Smooth muscle cell of the brain vasculature (primary cell): ENCODE measurements at places on chromosomes 6 and 20.
A peak's percentile ranks its signal among the peaks of the same experiment; 100 is the strongest.

- no peak for DNase-seq
These were observed 164.8 kb downstream of the TFAP2C start for GRCh38 chr20:56793916-56794315.

- no peak for DNase-seq
These were observed 13.6 kb downstream of the POU3F2 start for GRCh38 chr6:98847779-98848538.

- DNase-seq: no peak
These were observed 30.3 kb downstream of the HACE1 start for GRCh38 chr6:104829183-104829958.

- no peak for DNase-seq
These were observed 56.8 kb upstream of the PHIP start for GRCh38 chr6:79134699-79135474.

- no peak for DNase-seq
These were observed 158.2 kb upstream of the SUPT3H start for GRCh38 chr6:45535933-45536332.

DNA sequence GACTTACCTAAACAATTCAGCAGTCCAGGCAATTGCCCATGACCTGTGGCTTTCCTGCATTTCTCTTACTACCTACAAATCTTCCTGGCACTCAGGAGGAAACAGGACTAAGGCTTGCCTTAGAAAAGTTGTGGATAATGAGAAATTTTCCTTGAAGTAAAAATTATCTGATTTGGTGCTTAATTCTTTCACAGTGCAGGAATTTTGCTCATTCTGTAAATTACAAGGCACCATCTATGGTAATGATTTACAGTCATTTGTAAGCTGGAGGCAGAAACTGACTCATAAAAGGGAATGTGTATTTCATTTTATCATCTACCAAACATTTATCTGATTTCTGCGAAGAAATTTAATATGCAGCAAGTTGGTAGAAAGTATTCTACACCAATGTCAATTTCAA lies 211.5 kb upstream of the FKBP1C start:
- no peak for DNase-seq

GRCh38 chr6:118501765-118502164 lies 46.3 kb upstream of the PLN start:
- no peak for DNase-seq

DNA sequence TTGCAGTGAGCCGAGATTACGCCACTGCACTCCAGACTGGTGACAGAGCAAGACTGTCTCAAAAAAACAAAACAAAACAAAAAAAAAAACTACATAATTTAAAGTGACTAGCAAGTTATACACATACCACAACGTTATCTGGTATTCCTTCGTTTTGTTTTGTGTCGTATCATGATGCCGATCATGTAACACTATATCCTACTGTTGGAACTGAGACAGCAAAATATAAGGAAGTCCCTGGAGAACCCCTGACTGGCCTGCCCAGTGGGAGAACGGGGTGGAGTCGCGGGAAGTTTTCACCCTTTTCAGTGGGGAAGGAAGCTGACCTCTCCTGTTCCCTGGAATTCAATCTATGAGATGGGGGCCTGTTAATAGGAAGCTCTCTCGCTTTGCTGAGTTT lies 15.1 kb downstream of the SOX4 start:
- no peak for DNase-seq

DNA sequence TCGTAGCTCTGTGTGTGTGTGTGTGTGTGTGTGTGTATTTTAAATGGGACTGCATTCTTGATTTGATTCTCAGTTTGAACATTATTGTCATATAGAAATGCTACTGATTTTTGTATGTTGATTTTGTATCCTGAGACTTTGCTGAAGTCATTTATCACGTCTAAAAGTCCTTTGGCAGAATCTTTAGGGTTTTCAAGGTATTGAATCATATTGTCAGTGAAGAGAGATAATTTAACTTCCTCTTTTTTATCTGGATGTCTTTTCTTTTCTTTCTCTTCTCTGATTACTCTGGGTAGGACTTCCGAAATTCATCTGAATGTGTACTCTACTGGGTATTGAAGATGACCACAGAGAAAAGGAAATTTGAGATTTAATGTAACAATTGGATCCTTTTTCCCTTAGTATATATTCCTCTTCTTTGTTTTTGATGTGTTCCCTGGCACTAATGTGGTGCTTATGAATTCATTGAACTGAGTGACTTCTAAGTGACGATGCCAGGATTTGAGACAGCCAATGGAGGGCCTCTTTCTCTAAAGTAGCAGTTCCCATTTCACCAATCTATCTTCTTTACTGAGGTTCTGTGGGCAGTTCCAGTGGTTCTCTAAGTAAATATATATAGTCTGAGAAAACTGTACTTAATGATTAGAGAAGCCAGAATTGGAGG lies 47.6 kb downstream of the TNFAIP3 start:
- no peak for DNase-seq

DNA sequence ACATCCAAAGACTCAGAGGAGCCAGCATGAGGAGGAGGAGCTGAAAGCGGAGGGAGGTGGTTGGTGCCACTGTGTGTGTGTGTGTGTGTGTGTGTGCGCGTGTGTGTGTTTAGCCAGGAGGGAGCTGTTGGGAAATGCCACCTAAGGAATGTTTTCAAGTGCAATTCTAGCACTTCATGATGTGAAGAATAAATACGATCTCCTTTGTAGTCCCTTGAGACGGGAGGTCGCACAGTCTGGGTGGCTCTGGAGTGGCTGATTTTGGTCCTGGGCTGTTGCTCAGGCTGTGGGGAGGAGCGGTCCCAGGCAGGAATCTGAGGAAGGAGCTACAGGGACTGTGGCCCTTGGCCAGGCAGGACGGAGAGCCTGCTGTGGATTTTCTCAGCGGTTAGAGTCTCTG lies 93.7 kb downstream of the PPP1R14C start:
- no peak for DNase-seq

DNA sequence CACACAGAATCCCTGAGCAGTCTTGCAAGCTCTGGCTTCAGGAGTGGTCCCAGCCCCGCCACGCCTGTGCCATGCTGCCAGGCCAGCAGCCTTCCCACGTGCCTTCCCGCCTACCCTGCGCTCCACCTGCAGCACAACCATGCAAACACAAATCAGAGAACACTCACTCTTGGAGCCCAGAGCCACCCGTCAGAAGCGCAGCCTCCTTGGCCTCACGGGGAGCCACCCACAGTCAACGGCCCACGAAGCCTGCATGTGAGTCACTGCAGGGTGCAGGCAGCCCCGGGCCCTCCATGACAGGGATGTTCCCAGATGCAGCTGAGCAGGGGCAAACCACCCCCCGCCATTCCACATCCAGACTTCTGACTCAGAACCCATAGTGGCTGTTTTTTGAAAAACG lies 217.0 kb downstream of the DLL1 start:
- DNase-seq: no peak

- no peak for DNase-seq
These were observed 642 bp downstream of the EEF1A2 start for GRCh38 chr20:63497946-63498935.

GRCh38 chr6:7136859-7137334 lies 29.1 kb downstream of the RREB1 start:
- DNase-seq: no peak

DNA sequence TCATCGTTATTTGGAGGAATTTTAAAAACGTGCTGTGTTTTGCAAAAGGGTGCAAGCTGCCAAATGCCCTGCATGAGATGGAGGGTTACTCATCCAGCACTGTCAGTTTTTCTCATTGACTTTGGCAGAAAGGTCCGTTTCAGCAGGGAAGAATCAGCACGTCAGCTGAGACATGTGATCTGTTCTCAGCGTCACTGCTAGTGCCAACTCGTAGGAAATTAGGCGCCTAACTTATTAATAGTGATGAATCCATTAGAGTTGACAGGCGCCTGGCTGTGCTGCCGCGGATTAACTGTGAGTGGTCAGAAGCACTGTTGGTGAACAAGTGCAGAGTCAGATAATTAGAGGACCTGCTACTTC lies 175.5 kb upstream of the FOXQ1 start:
- DNase-seq: peak; percentile 53

- no peak for DNase-seq
These were observed 281.2 kb upstream of the SUPT3H start for GRCh38 chr6:45658958-45659357.

DNA sequence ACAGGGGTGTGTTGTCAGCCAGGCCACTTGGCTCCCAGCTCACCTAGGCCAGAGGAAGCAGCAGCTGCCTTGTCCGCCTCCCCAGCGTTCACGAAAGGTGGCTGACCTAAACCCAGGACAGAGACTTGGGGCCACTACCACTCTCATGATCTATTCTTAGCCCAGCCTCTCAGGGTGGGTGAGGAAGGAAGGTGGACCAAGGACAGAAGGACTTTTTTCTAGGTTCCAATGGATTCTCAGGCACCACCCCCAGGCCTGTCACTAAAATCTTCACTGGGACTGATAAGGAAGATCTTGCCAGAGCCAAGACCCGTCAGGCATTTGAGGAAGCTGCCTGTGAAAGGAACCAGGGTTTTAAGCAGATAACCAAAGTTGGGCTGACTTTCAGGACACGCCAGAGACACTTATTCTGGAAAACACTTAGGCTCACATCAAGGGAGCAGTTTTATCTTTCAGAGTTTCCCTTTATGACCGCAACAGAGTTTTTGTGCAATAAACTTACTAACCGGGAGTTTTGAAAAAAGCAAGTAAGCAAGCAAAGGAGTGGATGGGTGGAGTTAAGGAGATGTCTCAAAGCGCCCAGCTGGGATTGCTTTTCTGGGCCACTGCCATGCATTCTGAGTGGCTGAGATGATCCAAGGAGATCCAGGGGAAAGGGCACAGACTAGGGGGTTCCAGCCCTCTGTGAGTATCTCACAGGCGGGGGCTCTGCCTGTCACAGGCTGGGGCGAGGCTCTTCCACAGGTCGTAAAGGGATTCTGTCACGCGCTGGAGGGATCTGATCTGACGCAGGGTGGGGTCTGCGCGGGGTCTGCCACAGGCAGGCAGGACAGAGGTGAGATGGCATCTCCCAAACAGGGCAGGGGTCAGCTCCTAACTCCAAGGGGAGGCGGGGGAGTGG lies 989 bp downstream of the FITM2 start:
- peak; percentile 23 for DNase-seq

- no peak for DNase-seq
These were observed 988 bp downstream of the QRSL1 start for GRCh38 chr6:106630366-106630765.

GRCh38 chr6:44738601-44739146 lies 351.2 kb downstream of the CDC5L start:
- no peak for DNase-seq

DNA sequence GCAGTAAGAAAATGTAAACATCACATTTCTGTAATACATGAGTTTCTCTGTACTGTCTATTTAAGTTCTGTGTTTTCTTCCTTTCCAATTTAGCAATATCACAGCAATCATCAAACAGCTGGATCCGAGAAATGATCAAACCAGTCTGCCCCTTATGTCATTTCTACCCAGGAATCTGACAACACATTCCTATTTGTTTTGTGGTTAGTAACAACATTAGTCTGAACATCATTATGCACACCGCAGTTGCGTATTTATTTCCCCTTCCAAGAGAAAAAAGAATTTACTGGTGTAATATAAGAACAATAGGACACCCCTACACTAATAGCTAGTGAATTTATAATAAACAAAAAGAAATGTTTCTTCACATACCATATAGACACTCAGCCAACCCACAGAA lies 179.5 kb downstream of the BTBD9 start:
- DNase-seq: no peak

- DNase-seq: no peak
These were observed 209.0 kb upstream of the CITED2 start for GRCh38 chr6:139583420-139583819.

- DNase-seq: no peak
These were observed 75.1 kb downstream of the MYO6 start for GRCh38 chr6:75824160-75824559.

DNA sequence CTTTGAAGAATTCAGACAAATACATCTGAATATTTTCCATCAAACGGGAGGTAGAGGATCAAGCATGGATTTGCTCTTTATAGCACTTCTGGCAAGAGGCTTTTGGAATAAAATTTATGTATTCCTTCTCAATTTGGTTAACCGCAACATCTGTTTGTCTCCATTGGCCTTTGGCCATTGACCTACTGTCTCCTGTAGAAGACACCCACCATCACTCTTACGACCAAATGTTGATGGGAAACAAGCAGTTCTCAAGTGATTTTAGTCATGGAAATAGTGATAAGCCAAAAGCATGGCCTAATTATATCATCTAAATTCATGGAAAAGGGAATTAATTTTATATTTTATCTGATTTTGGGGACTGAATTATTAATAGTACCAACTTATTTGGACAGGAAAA lies 591.9 kb downstream of the CD109 start:
- no peak for DNase-seq

- no peak for DNase-seq
These were observed 101.0 kb upstream of the MPC1 start for GRCh38 chr6:166483573-166484250.

DNA sequence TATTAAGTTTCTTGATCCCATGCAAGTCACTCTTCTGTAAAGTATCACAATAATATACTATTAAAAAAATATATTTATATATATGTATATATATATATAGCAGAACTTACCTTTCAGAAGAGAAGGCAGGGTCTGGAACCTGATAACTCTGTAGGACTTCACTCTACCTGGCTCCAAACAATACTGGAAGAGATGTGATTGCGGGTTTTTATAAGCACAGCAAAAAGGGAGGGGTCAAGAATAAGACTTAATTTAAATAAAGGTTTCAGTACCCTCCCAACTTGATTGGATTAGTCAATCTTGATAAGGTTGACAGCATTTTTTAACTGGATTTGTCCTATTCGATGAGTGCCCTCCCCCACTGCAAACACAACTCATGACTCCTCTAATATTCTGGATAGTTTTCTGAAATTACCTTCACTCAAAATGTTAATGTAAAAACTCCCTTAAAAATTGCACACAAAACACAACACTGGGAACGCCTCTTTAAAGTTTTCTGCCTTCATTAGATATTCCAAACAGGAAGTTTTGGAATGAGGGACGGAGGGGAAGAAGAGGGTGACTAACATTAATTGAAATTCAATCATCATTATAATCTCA lies 4.0 kb upstream of the ZNF217 start:
- DNase-seq: no peak

GRCh38 chr6:134539865-134540323 lies 222.0 kb upstream of the SGK1 start:
- DNase-seq: no peak

DNA sequence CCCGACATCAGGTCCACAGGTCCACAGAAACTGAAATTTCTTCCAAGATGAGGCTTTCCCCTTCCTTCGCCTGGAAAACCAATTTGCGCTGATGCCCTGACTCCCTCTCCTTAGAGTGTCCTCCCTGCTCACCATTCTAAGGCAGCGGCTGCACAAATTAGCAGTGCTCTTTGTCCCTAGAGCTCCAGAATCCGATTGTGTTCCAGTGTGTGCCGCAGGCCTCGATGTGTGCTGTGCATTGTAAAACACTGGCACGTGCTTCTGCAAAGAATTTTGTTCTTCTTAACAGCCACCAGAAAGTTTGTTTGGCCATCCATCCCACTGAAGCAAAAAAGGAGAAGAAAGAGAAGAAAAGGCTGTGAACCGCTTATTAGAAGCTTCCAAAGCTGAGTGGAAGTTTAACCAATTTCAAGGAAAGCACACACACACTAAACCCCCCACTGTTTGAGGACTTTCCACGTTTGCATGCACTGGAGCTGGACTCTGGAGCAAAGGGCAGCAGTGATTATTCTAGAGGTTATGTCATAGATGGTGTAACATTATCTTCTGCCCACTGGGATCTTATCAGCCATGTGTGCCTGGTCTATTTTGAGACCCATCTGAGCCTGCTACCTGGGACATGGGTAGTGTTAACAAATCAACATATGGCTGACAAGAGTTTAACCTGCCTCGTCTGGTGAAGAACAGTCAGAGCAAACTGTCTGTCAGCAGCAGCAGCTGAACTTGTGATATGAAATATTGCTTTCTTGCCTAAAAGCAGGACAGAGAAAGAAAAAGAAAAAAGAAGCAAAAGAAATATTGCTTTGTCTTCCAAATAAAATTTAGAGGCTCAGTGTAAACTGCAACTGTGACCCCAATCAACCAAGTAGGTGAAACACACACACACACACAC lies 64.9 kb upstream of the RREB1 start:
- no peak for DNase-seq
